Islet precursor cell (in vitro differentiated cells): ENCODE measurements at places on chromosomes 7 and 10.

DNA sequence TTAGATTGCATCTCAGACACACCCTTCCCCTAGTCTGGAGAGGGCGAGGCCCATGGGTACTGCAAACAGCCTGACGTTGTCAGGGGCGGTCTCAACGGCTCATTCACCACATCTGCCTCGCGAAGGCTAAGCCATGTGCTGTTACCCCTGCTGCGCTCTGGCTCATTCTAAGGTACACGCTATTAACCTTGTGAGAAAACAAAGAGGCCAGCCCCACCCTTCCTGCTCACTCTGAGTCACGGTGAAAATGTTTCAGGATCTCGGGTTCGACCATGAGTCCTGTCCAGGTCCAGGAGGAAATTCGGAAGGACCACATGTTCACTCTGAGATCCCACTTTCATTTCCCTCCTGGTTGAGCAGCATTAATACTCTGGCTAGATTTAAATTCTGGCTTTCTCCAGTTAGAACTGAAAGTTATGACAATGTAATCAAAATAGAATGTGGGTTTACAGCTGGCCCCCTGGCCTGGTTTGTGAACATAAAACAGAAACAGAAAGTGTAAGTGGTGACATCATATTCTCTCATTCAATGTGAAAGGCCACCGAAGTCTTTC lies 55.2 kb downstream of the EGFR start:
- DNase-seq = peak; percentile 83

- DNase-seq = no peak
These were observed 38.0 kb downstream of the ADD3 start for GRCh38 chr10:110045772-110046171.

DNA sequence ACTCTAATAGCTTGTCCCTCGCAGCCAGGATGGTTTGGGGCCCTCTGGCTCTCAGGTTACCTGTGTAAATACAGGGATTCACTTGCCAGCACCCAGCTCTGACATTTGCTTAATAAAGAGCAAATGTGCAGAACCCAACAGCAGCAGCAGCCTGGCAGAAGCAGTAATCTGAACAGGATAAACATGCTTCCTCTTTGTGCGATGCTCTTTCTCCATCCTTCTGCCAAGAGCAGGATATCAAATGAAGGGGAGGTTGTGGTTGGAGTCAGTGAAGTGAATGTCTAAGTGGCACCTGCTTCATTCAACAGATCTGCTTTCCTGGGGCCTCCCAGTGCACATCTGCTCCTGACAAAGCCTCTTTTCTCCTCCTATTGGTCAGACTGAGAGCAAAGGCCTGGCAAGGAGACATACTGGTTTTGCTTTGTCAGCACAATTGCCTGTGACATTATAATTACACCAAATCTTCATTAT lies 130.3 kb downstream of the NRF1 start:
- DNase-seq = no peak

GRCh38 chr10:85547460-85548023 lies 819.1 kb downstream of the GRID1 start:
- DNase-seq = no peak

DNA sequence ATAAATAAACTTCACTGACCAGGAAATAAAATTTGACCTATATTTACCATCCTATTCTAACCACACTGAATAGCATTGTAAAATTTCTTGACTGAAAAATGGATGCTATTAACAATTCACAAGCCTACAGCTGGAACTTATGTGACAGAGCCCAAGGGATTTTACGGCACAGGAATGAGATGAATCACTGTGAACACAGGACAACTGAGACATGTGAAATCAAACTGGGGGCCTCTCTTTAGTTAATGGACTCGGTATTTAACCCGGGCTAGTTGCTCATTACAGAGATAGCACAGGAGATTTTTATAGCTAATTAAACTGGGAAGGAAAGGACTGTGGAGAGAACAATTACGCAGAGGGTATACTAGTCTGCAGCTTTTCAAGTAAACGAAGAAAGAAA lies 100.6 kb downstream of the MICU1 start:
- no peak for DNase-seq
